Astrocyte (in vitro differentiated cells and primary cell): ENCODE measurements at places on chromosomes 6 and 20. TPM values are rescaled to one million over a fixed set of nuclear protein-coding genes. Genes with fewer than 3 reads are reported as not detected.
A peak's percentile ranks its signal among the peaks of the same experiment; 100 is the strongest.

DNA sequence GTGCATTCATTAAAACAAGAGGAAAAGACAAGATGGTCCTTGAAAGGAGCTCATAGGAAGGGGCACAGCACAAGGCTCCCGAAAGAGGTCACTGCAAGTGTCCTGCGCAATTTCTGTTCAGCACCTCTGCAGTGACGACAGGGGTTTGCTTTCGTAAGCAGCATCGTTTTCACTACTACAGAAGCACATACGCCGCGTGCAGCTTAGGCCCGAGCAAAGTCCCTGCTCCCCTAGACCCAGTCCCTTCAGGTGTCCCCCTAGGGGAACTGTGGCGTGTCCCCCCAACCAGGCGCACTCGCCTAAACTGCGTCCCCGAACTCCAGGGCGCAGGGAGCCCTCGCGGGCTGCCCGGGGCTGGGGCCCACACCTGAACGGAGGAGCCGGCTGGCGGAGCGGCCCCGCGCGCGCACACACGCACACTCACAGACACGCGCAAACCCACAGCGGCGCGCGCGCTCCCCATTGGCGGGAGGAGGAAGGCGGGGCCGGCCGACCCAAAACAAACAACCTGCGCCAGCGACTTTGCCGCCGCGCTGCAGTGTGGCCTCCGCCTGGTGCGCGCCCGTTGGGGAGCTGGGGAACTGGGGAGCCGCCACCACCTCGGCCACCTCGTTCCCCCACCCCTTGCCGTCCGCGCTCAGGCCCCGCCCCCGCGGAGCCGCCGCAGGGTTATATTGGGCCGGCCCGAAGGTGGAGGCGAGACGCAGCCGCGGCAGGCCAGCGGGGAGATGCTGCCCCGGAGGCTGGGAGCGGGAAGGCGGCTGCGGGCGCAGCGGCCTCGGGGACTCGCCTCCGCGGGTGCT is at the start of gene FOXQ1:
Gene FOXQ1 (plus strand): TSS at position 699 of the 803 bp plus-strand sequence. CDS start 607 bp downstream, outside the sequence.
- peaks cover 17% of the 10 kb centered on the region for H3K4me1 ChIP-seq
- no peaks in the 10 kb centered on the region for H3K36me3 ChIP-seq
- peaks cover 68% of the 10 kb centered on the region for H3K27me3 ChIP-seq
- peak within 1 kb of the TSS; percentile 46 for H3K4me3 ChIP-seq
- no peak for DNase-seq

- no peak overlapping the region for H3K27ac ChIP-seq
- H3K4me3 ChIP-seq, result no peak overlapping the region
- peak; percentile 50 for DNase-seq
- H3K36me3 ChIP-seq, result no peaks in the 10 kb centered on the region
- peaks cover 22% of the 10 kb centered on the region for H3K4me1 ChIP-seq
- no peaks in the 10 kb centered on the region for H3K27me3 ChIP-seq
Observed at GRCh38 chr6:165059032-165059431, 250.4 kb downstream of the C6orf118 start.

DNA sequence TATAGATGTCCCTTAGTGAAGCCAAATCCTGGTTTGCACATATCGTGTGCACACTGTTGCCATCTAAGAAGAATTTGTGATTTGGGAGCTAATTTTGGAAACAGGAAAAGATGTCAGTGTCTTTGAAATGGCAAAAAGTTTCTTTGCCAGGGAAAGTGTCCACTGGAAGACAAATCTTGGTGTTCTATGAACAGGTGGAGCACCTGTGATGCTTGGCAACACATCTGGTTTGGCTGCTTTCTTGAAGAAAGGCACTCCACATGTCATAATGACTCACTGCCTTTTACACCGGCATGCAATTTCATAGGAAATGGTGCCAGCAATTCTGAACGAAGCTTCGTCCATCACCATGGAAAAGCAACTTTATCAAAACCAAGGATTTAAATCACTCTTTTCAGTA is 1040.0 kb upstream of the MAP3K7 start:
- no peaks in the 10 kb centered on the region for H3K36me3 ChIP-seq
- H3K27me3 ChIP-seq, result no peaks in the 10 kb centered on the region
- DNase-seq, result peak; percentile 3
- no peak overlapping the region for H3K27ac ChIP-seq

GRCh38 chr20:32849577-32849976 is 9.1 kb upstream of the EFCAB8 start:
- DNase-seq, result no peak
- no peak overlapping the region for H3K4me3 ChIP-seq
- H3K4me1 ChIP-seq, result no peaks in the 10 kb centered on the region
- no peak overlapping the region for H3K27ac ChIP-seq

GRCh38 chr20:36205026-36205425 is 31.3 kb upstream of the AAR2 start:
- H3K36me3 ChIP-seq, result no peaks in the 10 kb centered on the region
- no peaks in the 10 kb centered on the region for H3K4me1 ChIP-seq
- no peak overlapping the region for H3K4me3 ChIP-seq
- no peak for DNase-seq
- H3K27ac ChIP-seq, result no peak overlapping the region

DNA sequence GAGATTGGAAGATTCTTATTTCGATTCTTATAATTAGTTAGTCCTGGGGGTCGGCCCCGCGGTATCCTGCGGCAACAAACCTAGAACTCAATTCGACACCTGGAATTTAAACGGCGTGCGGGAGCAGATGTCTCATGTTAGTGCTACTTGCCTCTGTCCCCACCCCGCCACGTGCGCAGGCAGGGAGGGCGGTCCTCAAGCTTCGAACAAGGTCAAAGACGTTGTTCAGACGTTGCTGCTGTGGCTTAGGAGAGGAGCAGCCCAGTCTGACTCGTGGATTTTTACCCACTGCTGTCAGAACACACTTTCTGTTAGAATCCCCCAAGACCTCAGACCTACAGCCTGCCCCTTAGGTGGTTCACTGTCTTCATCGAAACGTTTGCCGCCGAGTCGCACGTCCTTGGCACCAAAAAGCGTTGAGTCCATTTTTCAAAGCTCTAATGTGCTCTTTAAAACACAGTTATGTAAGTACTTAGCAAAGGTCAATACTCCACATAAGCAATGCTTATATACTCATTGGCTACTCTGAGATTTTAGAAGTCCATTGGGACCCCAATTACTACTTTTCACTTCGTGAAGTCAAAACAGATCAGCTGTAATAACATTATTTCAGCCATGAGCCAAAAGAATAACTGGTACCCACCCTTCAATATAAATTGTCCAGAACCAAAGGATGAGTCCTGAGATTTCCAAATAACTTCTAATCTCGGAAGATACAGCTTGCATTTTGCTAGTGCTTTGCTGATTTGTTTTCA is 2.7 kb upstream of the C6orf62 start:
- peak overlapping the region; percentile 73 for H3K4me3 ChIP-seq
- no peak for DNase-seq
- H3K4me1 ChIP-seq, result peaks cover 5% of the 10 kb centered on the region
- peaks cover 3% of the 10 kb centered on the region for H3K36me3 ChIP-seq

- H3K27me3 ChIP-seq, result no peaks in the 10 kb centered on the region
- H3K36me3 ChIP-seq, result no peaks in the 10 kb centered on the region
- H3K4me3 ChIP-seq, result no peak overlapping the region
- H3K27ac ChIP-seq, result no peak overlapping the region
Observed at GRCh38 chr20:12040261-12040660, 122.6 kb downstream of the BTBD3 start.

- H3K27me3 ChIP-seq, result no peaks in the 10 kb centered on the region
- DNase-seq, result peak; percentile 48
- H3K4me3 ChIP-seq, result no peak overlapping the region
- H3K36me3 ChIP-seq, result no peaks in the 10 kb centered on the region
- H3K27ac ChIP-seq, result no peak overlapping the region
Observed at GRCh38 chr6:20696676-20697075, 162.4 kb downstream of the CDKAL1 start.

DNA sequence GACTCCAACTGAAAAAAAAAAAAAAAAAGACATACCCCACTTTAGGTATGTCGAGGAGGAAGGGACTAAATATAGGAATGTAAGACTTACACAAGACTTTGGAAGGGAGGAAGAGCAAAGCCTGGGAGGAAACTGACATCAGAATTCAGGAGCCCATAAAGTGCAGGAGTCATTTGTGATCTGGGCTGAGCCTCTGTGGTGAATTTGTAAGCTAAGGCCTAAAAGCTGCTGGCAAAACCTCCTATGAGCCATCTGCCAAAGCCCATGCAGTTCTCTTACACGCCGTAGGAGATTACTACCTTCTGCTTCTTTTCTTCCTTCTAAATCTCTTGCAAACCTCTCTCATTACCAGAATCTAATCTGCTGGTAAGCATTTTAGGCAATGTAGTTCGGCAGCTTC is 52.0 kb upstream of the THEMIS start:
- H3K36me3 ChIP-seq, result no peaks in the 10 kb centered on the region
- H3K4me3 ChIP-seq, result no peak overlapping the region
- DNase-seq, result no peak
- H3K4me1 ChIP-seq, result no peaks in the 10 kb centered on the region

GRCh38 chr6:73353636-73354593 is at the start of gene DPPA5:
DPPA5 (minus strand) TSS chr6:73354276; CDS start chr6:73354225, 51 bp downstream.
- no peak within 1 kb of the TSS for H3K4me3 ChIP-seq
- DNase-seq, result no peak
- H3K4me1 ChIP-seq, result no peaks in the 10 kb centered on the region
- peaks cover 13% of the 10 kb centered on the region for H3K27me3 ChIP-seq
- H3K36me3 ChIP-seq, result no peaks in the 10 kb centered on the region

- H3K27me3 ChIP-seq, result no peaks in the 10 kb centered on the region
- no peaks in the 10 kb centered on the region for H3K4me1 ChIP-seq
- DNase-seq, result no peak
- H3K4me3 ChIP-seq, result no peak overlapping the region
- H3K27ac ChIP-seq, result no peak overlapping the region
Observed at GRCh38 chr20:54773643-54774000, 298.2 kb downstream of the DOK5 start.

DNA sequence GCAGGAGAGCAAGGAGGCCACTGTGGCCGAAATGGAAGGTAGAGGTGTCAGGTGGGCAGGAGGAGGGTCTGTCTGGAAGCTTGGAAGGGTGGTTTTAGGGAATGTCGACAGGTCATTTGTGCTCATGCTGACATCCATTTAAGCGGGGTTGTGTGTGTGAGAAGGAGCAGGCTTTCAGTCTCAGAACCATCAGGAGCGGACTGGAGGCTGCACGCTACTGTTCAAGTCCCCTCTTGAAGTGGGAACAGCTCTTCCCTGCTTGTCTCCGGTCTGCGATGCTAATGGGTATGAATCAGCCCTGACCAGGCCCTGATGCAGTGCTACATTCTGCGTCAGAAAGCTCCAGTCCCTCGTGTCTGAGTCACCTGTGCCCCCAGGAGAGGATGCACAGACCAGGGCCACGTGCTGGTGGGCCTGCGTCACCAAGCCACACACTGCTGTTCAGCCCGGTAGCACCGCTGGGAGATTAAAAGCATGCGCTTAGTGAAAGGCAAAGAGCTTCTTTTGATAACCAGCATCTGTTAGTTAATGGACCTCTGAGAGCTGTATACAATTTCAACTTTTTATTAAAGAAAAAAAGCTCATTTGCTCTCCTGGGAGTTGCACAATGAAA is 58.0 kb downstream of the APCDD1L start:
- peaks cover 26% of the 10 kb centered on the region for H3K4me1 ChIP-seq
- H3K4me3 ChIP-seq, result no peak overlapping the region
- H3K27ac ChIP-seq, result peak overlapping the region; percentile 78

GRCh38 chr20:10963717-10964266 is 290.0 kb upstream of the JAG1 start:
- no peaks in the 10 kb centered on the region for H3K36me3 ChIP-seq
- no peak for DNase-seq
- no peak overlapping the region for H3K27ac ChIP-seq

DNA sequence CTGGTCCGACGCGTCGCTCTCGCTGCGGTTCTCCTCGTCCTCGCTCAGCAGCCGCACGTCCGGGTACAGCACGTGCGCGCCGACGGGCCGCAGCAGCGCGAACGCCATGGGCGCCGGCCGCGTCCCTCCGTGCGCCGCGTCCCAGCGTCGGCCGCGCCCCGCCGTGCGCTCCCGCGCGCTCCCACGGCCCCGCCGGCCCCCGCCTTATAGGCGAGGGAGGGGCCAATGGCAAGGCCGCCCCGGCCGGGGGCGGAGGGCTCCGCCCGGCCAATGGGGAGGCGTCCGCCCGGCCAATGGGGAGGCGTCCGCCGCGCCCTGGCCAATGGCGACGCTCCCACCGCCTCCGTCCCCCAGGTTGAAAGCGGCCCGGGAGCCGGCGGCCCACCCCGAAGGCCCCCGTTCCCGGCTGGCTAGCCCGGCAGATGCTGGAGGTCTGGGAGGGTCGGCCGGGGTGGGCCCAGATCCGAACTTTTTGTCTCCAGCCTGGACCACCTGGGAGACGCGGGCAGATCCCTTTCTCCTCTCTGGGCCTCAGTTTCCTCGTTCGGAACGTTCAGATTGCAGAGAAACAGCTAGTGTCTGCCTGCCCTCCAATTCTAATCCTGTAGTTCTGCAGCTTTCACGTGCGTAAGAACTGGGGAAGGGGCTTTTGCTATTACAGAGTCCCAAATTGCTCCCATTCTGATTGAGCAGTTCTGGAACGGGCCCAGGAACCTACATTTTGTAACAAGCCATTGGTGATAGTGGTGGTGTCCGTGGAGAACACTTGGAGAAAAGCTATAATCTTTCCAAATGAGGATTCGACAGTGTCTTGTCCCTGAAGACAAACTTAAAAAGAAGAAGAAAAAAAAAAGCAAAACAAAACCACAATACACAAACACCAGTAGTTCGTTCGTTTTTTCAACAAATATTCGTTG is at the start of gene TCF15:
Gene TCF15 (minus strand): TSS at position 180 of the 917 bp plus-strand sequence. CDS start 72 bp downstream, at position 108.
- no peaks in the 10 kb centered on the region for H3K4me1 ChIP-seq
- DNase-seq, result no peak
- H3K4me3 ChIP-seq, result no peak within 1 kb of the TSS
- no peak within 1 kb of the TSS for H3K27ac ChIP-seq
- H3K27me3 ChIP-seq, result peaks cover 47% of the 10 kb centered on the region

GRCh38 chr20:10219452-10219791 is 792 bp downstream of the SNAP25 start:
- DNase-seq, result peak; percentile 60
- H3K27me3 ChIP-seq, result no peaks in the 10 kb centered on the region
- peaks cover 16% of the 10 kb centered on the region for H3K4me1 ChIP-seq
- no peak overlapping the region for H3K27ac ChIP-seq

- H3K4me1 ChIP-seq, result no peaks in the 10 kb centered on the region
- peak overlapping the region; percentile 58 for H3K4me3 ChIP-seq
- DNase-seq, result peak; percentile 40
- no peak overlapping the region for H3K27ac ChIP-seq
- peaks cover 62% of the 10 kb centered on the region for H3K27me3 ChIP-seq
Observed at GRCh38 chr6:30357678-30358540, 13.0 kb downstream of the RPP21 start.

DNA sequence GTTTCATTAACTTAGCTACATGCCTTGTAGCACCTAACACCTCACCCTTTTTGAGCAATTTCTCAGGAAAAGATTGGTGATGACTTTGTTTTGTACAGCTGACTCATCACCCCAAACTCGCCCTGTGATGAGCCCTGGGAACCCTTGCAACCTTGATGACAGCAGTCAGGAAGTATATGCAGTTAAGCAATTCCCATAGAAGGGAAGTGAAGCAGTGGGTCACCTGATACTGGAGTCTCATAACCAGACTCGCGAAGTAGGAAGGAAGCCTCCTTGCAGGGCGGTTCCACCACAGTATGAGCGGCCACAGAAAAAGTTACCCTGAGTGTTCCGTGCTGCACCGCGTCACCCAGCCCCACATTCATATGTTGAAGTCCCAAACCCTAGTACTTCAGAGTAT is 82.0 kb upstream of the EDN1 start:
- H3K27me3 ChIP-seq, result no peaks in the 10 kb centered on the region
- H3K4me3 ChIP-seq, result no peak overlapping the region
- no peak for DNase-seq
- peaks cover 5% of the 10 kb centered on the region for H3K4me1 ChIP-seq
- H3K36me3 ChIP-seq, result no peaks in the 10 kb centered on the region

DZANK1 gene
- total RNA-seq, result 2.3 and 3.0 TPM in 2 replicates

TFAP2C gene
- 0.94 and 2.2 TPM in 2 replicates for total RNA-seq

GCNT2 gene
- total RNA-seq, result 13.0 and 14.8 TPM in 2 replicates

COX7A2 gene
- total RNA-seq, result 429 and 463 TPM in 2 replicates

FAM162B gene
- not detected in 2 replicates for total RNA-seq

GPSM3 gene
- total RNA-seq, result 9.6 and 10.2 TPM in 2 replicates

TSPO2 gene
- not detected in 2 replicates for total RNA-seq

LAMA2 gene
- 1.7 and 1.8 TPM in 2 replicates for total RNA-seq

MMP24 gene
- total RNA-seq, result 13.7 and 15.6 TPM in 2 replicates

HELZ2 gene
- total RNA-seq, result 188 and 200 TPM in 2 replicates
